ENCODE measurements at places on chromosomes 5 and 9.

GRCh38 chr5:91074615-91075014, 308.5 kb downstream of the ARRDC3 start:
- DNase-seq = no peak

DNA sequence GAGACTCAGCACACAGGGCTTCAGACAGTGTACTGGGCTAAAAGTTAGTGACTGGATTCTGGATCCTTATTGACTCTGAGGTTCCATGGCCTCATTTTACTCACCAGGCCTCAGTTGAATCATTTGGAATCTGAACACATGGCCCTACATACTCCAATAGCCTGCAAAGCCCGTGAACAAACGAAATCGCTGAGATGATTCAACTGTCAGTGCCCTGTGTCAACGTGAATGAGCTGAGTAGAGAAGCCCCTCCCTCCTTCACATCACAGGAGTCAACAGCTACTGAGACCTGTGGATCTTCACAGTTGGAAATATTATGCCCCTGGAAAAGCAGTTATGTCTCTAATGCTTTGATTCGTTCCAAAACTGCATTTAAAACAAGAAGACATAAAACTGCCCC, 429.3 kb downstream of the GADD45G start:
- no peak for DNase-seq

DNA sequence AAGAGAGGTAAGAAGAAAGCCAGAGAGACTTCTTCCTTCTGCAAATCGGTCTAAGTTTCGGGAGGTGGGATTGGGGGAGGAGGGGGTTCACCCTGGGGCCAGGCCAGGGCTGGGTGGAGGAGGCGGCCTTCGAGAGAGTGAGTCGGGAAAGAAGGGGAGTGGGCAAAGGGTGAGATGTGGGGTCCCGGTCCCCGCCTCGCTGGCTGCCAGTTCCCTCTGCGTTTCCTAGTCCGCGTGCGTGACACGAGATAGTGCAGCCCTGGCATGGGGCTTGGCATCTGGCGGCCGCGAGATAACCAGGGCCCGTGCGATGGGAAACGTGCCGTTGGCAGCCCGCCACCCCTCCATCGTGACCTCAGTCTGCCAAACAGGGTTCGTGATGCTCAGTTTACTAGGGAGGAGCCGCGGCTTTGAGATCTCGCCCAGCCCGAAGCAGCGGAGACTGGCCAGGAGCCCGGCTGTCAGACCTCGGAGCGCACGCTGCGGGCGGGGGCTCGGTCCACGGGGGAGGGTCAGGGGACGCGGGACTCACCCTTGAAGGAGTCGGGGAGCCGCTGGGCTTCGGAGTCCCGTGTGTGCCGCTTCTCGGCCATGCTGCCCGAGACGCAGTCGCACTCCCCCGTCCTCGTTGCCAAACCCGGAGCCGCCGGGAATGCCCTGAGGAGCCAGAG, at the start of gene STOM:
TSS of gene STOM (minus strand) at position 656 of the 671 bp plus-strand sequence. CDS start at position 593, 63 bp downstream.
- DNase-seq = no peak

GRCh38 chr5:173324115-173325001, 3.9 kb downstream of the STC2 start:
- DNase-seq = peak; percentile 72

GRCh38 chr9:68949271-68950000, 64.5 kb downstream of the PRKACG start:
- no peak for DNase-seq

GRCh38 chr5:82591021-82591515, 312.9 kb upstream of the RPS23 start:
- no peak for DNase-seq

- no peak for DNase-seq
Observed at GRCh38 chr9:137666955-137667670, 48.3 kb downstream of the EHMT1 start.

DNA sequence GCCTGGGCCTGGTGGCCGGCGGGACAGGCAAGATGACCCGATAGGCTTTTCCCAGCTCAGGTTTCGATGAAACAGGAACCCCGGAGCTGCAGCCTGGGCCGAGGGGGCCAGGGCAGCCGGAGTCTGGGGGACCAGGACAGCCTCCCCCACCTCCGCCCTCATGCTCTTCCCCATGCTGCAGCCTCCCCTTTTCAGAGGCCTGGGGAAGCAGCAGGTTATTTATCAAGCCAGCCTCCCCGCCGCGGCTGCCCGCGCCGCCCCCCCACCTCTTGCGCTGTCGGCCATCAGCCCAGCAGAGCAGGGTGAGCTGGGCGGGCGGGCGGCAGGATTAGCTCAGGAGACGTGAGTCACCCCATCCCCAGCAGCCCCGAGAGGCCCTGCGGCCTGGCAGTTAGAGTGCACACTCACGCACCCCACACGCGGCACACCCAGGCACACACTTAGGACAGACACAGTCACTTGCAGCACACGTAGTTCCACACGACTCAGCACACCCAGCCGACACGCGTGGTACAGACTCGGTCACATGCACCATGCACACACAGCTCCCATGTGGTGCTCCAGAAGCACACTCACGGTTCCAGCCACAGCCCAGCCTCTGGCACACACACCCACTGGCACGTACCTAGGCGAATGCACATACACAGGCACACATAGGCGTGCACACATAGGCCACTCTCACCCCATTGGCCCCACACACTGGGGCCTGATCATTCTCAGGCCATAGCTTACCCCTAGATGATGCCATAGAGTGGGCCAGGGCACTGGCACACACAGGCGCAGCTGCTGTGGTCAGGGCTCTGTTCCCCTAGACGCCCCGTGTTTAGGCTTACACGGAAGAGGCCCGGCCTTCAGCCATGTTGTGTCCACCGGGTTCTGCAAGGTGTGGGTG, 13.0 kb downstream of the CXXC5 start:
- DNase-seq = peak; percentile 86

DNA sequence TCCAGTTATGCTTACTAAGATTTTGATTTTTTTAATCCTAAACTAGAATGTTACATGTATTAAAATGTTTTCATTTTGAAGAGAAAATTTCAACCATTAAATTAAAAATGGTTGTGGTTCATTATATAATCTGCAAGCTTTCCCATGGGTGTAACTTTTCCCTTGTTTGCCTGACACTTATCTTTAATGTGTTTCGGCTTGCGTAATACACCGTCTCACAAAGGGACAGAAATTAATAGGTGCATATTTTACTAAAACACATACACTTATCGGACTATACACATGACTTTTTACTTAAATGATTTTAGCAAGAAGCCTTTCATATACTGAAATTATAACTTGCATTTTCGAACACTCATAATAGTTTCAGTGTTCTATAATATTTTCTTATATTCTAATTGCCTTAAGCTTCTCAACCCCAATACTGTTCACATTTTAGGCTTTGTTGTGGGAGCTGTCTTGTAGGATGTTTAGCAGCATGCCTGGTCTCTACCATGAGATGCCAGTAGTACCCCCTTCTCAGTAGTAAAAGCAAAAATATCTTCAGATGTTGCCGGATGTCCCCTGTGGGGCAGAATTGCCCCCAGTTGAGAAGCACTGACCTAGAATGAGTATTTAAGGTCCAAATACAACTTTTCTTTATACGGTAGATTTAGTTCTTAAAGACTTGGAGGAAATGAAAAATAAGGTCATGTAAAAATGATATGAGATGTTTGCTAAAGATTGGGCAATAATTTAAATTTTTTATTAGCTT, 28.6 kb downstream of the UGCG start:
- no peak for DNase-seq
